ENCODE measurements at places on chromosomes 6 and 20.

DNA sequence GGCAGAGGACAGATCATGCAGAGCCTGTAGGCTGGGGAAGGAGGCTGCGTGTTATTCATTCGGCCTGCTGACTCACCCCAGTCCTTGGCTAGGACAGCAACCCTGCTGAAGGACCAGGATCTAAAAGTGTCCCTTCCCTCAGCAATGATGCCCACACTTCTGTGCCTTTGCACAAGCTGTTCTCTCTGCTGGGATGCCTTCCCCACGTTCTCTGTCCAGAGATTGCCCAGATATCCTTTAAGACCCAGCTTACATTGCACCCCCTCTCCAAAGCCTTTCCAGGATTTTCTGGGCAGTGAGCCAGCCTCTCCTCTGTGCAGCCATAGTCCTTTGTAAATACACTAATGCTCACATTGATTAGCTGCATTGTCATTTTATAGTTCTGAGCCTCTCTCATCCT, 99.3 kb upstream of the CHD6 start:
- DNase-seq, result no peak

- no peak for DNase-seq
Observed at GRCh38 chr20:54345821-54346220, 129.6 kb upstream of the DOK5 start.

DNA sequence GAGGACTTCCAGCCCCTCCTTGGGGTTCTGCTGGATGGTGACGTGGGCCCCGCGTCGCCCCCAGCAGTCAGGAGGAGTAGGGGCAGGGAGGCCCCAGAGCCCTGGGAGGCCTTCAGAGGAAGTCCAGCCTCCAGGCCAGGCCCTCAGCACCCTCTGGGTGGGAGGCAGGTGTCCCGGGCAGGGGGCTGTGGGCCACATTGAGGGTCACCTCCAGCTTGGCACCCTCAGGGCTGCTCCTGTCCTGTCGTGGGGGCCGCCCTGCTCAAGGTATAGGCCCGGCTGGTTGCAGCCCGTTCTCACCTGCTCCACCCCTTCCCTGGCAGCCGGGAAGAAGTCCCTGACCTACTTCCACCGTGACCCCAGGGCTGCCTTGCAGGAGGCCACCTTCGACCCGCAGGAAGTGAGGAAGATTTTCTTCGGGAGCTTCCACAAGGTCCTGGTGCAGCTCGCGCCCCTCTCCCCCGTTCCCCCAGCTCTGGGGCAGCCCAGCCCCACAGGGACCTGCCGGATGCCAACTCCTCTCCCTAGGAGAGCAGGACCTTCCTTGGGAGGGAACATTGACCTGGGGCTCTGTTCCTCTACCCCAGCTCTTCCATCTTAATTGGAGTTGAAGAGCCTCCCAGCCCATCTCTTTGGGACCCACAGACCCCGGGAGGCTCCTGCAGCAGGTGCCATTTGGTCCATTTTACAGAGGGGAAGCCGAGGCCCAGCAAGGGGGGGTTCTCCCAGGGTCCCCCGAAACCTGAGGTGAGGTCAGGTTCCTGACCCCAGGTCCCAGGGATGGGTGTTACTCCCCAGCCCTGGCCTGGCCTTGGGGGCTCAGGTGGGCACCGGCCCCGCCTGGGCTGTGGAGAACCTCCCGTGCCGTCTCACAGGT, 26.4 kb downstream of the COL20A1 start:
- no peak for DNase-seq

DNA sequence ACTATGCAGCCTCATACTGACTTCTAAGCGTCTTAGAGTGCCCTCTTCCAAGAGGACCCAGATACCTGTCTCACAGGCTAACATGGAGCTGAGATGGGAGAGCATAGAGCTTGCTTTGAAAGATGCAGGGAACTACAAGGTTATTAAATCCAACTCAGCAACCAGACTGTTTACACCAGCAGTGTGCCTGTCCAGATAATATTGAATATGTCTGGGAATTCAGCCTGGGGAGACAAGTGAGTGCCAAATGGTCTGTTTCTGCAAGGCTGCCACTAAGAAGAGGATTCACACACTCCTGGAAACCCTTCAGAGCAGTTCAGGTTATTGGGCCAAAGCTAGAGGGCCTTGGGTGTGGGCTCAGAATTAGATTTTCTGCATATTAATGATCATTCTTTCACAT, 547.8 kb downstream of the PTPRT start:
- DNase-seq, result no peak

DNA sequence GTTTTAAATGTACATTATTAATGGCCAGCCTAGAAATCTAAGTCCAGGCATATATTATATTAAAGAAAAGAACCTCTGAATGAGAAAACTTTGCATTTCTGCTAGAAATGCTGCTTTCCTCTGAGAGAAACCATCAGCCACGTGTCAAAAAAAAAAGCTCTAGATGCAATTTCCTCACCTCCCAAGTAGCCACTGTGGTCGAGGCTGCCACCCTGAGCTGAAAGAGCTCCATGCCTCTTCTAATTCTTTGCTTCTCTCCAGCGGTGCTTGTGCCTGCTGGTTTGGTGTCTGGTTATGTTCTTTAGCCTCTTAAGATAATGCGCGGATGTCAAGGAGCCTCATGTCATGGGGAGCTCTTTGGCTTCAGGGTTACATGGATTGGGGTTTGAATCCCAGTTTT, 316.0 kb downstream of the TFAP2C start:
- DNase-seq, result no peak

GRCh38 chr6:88856566-88856965, 106.9 kb downstream of the RNGTT start:
- no peak for DNase-seq

GRCh38 chr20:32805721-32806120, 14.0 kb upstream of the MAPRE1 start:
- no peak for DNase-seq

- DNase-seq, result no peak
Observed at GRCh38 chr20:62241506-62241905, 3.2 kb downstream of the OSBPL2 start.

- DNase-seq, result no peak
Observed at GRCh38 chr20:19265646-19266374, 53.4 kb downstream of the SLC24A3 start.

DNA sequence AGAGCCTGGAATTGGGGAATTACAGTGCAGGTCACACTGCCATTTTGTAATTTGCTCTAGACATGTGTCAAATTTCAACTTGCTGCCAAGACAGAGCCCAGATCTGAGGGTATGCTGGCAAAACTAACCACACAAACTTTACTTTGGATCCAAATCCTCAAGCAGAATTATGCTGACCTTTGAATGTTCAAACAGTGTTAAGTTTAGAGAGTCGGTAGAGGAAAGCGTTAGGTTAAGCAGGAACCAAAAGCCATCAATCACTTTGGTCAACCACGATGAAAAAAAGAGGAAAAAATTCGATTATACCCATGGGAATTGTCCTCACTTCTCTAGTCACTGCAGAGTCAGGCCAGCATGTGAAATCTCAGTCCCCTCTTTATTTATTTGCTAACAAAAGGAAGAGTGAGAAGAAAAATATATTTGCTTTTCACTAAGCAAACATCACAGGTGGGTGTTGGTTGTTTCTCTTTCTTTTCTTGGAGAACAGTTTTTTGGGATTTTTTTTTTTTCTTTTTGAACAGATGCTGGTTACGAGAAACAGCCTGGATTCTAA, 105.1 kb upstream of the ADGRF1 start:
- no peak for DNase-seq

- no peak for DNase-seq
Observed at GRCh38 chr6:136571496-136571895, 21.3 kb upstream of the MAP7 start.

DNA sequence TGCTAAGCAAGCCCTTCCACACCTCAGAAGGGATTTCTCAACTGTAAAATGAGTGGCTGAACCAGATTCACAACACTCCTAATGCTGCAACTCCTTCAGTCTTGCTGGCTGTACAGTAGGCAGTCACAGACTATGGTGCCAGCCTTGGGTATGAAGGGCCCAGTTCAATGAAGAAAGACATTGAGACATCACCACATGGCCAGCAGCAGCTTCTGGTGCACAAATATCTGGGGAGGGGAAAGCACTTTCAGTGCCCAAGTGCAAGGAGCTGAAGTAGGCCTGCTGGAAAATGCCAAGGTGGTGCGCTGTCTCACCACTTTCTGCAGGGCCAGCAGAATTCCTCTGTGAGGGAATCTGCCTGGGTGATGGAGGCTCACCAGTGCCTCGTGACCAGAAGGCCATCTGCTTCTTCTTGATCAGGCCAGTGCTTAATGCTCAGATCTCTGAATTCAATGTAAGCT, 1.8 kb downstream of the PLA2G7 start:
- DNase-seq, result no peak

DNA sequence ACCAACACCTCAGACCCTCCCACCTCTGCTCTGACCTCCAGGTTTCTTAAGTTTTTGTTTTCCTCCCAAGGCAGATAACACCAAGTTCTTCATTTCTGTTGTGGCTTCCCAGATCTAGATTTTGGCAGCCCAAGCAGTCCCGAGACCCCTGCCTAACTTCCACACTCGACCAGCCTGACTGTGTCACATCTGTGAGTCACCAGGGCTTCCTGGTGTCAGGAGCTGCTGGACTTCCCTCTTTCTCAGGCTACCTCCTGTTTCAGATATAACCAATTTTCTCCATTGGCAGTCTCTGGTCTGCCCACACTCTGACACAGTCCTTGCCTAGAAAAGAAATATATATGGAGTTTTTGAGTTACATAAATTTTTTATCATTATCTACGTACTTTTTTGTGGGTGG, 46.1 kb upstream of the CCN6 start:
- DNase-seq, result no peak

DNA sequence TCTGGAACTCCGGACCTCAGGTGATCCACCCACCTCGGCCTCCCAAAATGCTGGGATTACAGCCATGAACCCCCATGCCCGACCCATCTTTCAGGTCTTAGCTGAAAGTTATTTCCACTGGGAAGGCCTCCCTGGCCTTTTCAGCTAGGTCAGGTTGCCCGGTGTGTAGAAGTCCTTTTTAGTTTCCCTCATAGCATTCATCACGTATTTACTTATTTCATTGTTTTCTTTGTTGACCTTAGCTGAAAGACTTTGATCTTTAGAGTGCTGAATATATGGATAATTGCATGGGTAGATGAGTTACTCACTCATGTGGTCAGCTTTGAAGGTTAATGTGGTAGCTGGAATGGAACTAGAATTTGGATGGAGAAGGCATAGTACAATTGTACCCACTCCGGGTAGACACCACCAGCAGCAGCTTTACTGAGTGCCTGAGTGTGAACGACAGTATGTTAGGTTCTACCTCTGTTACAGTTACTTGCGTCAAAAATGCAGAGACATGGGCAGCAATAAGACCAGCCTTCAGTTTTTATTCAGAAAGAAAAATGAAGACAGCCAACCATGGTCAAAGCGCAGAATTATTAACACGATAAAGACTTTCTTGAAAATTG, 9.1 kb downstream of the KIZ start:
- DNase-seq, result no peak

DNA sequence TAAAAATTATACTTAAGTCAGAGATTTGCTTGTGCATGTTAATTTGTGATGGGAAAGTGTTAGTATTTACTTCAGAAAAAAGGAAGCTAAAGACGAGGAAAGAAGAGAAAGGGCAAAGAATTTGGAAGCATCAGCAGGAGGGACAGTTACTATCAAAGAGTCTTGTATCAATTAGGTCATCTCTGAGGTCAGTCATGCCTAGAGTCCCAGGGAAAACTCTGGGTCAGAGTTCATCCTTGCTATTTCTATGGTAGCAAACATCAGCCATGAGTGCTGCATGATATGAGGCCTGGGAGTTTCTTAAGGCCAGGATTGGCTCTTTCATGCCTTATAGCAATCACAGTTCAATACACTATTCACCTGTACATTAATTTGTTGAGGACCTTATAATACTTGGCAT, 292.9 kb downstream of the FARS2 start:
- no peak for DNase-seq

GRCh38 chr20:8608470-8608869, 460.4 kb upstream of the PLCB4 start:
- no peak for DNase-seq

DNA sequence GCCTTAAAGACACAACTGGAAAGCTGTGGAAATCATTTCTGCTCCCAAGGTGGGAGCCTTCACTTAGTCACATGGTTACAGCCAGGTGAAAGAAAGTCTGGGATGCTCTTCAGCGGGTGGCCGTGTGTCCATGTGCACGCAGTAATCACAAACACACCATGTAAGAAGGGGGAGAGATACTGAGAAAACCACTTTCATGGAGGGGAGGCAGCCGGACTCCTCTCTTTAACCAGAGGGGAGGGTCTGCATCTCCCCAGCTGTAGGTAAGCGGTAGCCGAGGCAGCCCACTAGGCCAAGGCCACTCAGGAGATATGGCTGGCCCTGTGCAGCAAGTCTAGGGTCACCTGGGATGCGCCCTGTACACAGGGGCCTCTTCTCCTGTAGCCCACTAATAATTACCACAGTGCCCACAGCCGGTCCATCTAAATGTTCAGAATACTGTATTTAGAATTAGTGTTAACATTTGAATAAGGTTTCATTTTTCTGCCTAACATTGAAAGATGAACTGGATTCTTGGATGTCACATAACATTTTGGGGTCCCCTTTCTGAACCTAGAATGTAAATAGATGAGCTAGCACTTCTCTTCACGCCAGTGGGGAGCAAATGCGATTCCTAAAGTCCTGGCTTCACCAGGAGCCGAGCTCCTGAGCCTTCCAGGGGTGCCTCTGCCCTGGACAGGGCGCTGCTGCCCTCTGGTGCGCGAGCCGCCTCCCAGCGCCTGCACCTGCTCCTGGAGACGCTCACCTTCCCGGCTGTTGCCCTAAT, 15.9 kb downstream of the GPR31 start:
- peak; percentile 40 for DNase-seq

GRCh38 chr20:7333841-7334240, 566.4 kb downstream of the BMP2 start:
- no peak for DNase-seq

DNA sequence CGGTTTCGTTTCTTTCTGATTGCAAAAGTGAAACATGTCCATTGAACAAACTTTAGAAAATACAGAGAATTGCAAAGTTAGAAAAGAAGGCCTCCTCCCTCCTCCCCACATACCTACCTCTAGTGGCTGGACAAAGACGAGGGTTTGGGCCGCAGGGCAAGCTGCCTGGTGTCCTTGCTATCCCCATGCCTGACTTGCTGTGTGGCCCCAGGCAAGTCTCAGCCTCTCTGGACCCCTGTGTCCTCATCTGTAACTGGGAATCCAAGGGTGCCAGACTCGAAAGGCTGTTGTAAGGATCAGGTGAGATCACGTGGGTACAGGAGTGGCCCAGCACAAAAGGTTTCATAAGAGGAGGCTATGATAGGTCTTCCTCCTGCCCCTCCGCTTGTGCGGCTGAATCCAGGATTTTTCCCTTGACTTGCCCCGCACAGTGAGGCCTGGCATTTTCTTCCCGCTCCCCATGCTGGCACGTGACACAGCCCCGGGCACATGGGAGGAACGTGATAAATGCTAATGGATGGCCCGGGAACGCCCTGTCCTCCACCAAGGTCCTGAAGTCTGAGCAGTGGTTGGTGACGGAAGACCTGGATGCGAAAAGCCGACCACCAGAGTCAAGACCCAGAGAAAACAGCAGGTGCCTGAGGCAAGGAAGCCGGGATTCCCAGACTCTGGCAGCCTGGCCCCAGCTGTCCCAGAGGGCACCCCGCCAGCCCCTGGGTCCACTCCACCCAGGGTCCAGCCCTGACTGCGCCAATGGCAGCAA, 55.8 kb downstream of the UBE2V1 start:
- DNase-seq, result no peak
